ENCODE measurements at places on chromosomes 2 and 18.

GRCh38 chr2:230942371-230942770 is 17.3 kb upstream of the GPR55 start:
- no peak for DNase-seq

DNA sequence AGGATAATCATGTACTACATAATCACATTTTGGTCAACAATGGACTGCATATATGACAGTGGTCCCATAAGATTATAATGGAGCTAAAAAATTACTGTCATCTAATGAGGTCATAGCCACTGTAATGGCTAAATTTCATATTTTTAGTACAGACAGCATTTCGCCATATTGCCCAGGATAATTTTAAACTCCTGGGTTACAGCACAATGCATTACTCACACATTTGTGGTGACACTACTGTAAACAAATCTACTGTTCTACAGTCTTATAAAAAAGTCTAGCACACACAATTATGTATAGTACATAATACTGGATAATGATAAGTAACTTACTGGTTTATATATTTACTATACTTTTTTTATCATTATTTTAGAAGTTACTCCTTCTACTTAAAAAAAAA is 12.8 kb downstream of the EIF2AK2 start:
- no peak for DNase-seq

GRCh38 chr18:6414118-6414722 is 491 bp downstream of the L3MBTL4 start:
- no peak for DNase-seq

GRCh38 chr2:58046335-58046584 is 346 bp upstream of the VRK2 start:
- no peak for DNase-seq

DNA sequence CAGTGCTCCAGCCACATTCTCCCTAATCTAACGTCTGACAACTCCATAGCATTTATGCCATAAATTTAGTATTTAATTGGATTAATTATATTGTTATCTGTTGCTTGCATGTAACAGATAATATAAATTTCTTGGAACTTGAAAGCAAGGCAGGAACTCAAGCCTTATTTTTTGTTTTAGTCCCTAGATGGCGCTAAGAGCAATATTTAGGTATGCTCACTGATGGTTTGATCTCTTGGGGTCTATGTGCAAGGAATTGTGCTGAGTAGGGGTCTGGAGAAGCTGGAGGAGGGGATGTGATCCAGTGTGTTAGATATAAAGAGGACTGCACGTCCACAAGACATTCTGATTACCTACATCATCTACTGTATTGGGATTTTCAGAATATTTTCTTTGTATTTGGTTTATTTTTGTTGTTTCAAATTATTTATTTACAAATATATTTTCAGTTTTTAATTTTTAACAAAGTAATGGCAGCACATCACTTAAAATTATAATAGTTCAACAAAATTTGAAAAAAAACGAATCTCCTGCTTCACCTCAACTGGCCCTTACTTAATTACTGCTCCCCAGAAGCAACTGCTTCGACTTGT is 32.8 kb downstream of the KATNAL2 start:
- peak; percentile 16 for DNase-seq

GRCh38 chr18:22063672-22064071 is 105.7 kb upstream of the GATA6 start:
- DNase-seq = no peak

GRCh38 chr2:231379266-231380215 is 16.0 kb upstream of the B3GNT7 start:
- DNase-seq = no peak

DNA sequence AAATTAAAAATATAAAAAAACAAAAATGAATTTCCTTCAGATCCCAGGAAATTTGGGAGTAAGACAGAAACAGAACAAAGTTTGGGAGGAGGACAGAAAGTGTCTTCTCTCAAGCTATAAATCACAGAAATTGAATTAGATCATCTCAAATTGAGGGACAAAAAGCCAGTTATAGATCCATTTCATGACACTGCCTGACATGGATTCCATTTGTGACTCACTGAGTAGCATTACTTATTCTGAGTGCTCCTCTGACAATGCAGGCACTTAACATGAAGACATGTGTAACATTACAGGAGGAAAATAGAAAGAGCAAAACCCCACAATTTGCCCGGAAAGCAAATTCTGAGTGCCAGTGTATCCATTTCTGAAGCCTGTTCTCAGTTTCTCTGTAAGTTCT is 63.9 kb upstream of the CREB1 start:
- DNase-seq = no peak

DNA sequence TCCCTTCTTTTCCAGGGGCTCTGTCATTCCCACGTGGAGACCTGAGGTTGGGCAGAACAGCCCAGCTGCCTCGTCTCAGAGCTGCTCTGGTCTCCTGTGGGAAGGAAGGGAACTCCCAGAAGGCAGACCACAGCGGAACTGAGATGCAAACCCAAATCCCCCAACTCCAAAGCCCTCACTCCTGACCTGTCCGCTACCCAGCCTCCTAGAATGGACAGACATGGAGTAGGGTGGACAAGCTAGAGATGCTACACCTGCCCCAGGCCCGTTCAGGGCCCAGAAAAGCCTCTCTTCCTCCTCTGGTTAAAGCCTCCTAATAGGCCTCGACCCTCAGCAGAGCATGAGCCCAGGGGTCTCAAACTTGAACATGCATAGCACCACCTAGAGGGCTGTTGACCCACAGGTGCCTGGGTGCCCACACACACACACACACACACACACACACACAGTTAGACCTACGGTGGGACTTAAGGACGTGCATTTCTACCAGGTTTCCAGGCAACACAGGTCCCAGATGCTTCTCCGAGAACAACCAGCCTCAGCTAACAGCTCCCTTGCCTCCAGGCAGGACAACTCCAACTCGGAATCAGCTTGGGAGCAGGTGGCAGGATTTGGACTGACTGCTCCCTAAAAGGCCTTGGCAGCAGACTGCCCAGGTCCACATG is 93.5 kb downstream of the TNS1 start:
- no peak for DNase-seq

DNA sequence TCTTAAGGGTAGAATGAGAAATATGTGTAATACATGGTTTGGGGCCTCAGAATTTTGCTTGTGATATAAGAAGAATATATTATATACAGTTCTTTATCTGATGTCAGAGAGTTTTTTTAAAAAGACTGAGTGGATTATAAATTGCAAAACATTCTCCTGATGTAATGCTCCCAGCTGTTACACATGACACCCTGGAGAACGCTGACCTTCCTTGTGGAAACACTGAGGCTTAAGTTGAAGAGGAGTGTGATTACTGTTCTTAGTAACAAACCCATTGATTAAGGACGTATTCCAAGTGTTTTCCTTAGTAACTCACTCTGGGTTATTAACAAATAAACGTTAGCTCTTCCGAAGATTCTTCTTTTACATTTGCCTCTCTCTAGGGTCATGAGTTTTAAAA is 1069.3 kb upstream of the CNTNAP5 start:
- DNase-seq = no peak

DNA sequence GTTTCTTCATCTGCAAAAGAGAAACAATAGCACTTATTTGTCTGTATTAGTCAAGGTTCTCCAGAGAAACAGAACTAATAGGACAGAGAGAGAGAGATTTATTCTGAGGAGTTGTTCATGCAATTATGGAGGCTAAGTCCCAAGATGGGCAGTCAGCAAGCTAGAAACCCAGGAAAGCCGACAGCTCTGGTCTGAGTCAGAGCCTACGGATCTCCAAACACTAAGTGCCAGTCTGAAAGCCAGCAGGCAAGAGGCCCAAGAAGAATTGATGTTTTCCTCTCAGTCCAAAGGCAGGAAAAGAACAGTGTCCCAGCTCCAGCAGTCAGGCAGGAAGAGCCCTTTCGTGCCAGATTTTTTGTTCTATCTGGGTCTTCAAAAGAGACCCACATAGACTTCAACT is 36.5 kb upstream of the SLC66A3 start:
- no peak for DNase-seq

DNA sequence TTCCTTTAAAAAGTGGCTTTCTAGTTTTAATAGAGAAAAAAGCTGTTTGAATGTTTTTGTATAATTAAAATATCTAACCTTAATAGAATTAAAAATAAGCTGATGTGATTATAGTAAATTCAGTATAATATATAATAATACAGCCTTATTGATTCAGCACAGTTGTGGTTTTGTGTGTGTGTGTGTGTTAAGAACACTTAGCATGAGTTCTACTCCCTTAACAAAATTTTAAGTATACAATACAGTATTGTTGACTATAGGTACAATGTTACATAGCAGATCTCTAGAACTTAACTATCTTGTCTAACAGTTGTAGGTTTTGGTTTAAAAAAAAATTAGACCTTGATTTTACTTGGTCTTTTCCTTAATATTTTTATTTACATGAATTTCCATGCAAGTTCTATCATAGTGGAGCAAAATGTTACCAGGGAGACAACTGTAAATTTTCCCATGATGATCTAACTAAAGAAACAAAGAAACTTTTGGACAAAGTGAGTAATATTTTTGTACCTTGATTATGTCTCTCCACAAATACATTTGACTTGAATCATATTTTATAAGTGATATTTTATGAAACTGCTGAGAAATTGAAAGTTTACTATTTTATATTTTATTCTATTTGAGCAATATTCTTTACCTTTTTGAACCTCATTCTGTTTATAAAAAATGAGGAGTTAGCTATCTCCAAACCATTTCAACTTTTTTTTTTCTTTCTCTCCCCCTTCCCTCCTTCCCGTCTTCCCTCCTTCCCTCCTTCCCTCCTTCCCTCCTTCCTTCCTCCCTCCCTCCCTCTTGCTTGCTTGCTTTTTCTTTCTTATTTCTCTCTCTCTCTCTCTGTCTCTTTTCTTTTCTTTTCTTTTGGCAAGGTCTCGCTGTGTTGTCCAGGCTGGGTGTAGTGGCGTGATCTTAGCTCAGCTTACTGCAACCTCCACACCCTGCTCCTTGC is 46.3 kb downstream of the ZC3H6 start:
- no peak for DNase-seq

GRCh38 chr2:2896643-2897042 is 481.0 kb downstream of the EIPR1 start:
- no peak for DNase-seq

DNA sequence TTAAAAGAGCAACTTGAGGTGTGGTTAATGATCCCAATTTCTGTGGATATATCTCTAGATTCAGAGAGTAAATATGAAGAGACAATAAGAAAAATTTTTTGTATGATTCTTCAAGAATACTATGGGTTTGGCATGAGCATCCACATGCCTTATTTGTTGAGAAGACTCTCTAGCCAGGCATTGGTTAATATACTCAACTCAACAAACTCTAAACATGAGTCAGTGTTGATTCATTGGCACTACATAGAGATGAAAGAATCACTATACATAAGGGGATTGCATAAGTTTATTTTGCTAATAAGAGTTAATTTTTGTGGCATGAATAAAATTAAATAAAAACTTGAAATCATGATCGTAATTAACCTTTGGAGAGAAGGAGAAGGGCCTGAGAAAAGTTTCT is 930.2 kb upstream of the LRRTM1 start:
- DNase-seq = no peak

GRCh38 chr2:1567556-1568344 is 154.5 kb downstream of the TPO start:
- no peak for DNase-seq

- DNase-seq = peak; percentile 73
Measured at GRCh38 chr2:212227755-212228154, 310.8 kb downstream of the ERBB4 start.

- DNase-seq = no peak
Measured at GRCh38 chr2:83951378-83951947, 507.6 kb downstream of the SUCLG1 start.

DNA sequence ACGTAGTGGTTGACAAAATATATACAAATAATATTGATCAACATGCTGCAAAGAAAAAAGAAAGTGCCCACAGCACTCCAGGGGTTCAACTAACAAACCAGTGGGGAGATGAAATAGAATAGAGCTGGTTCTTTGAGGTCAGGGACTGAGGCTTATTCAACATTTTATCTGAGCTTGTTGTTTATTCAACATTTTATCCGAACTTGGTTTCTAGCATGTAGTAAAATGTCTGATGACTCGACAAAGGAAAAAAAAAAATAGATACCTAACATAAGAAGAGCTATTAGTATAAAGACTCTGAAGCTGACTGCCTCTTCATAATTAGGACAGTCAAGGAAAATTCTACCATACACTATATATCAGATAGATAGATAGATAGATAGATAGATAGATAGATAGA is 440.9 kb downstream of the NRXN1 start:
- DNase-seq = no peak

DNA sequence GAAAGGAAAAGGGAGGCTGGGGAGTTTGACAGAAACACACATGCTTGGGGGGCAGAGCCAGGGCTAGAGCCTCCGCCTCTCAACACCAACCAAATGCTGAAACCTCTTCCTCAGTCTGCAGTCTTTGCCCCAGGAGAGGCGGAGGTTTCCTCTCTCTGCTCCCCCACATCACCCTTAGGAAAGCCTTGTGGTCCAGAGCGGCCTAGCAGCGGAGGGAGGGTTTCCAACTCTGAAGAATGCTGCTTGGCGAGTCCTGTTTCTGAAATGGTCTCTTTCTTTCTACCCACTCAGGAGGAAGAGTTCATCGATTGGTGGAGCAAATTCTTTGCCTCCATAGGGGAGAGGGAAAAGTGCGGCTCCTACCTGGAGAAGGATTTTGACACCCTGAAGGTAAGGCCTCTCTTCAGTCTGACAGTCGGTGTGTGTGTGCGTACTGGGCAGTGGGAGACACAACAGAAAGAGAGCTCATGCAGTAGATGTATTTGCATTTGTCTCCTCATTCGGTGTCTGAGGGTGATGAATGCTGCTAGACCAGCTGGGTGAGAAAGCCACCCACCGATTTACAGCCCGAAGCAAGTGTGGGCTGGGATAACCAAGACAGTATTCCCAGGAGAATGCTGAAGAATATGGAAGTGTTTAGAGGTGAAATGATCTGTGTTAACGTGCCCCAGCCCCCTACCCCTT is 190.5 kb downstream of the DYSF start:
- DNase-seq = no peak

GRCh38 chr2:150513647-150514046 is 26.2 kb upstream of the RND3 start:
- no peak for DNase-seq

DNA sequence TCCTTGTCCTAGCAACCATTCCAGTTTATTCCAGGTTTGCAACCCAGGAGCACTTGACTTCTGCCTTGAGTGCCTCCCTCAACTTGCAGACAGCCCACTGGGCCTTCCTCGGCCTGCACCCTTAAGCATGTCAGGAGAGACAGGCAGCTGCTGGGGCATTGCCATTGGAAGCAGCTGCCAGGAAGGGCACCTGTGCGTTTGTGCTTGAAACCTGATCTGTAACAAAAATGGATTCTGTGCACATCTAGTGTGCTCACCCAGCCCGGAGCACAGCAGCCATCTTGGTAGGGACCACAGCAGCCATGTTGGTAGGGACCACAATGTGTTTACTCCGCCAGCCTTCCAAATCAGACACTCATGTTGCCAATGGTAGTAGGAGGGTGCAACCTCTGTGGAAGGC is 44.3 kb upstream of the GLI2 start:
- peak; percentile 5 for DNase-seq

- DNase-seq = no peak
Measured at GRCh38 chr18:48638451-48638850, 99.6 kb downstream of the CTIF start.

DNA sequence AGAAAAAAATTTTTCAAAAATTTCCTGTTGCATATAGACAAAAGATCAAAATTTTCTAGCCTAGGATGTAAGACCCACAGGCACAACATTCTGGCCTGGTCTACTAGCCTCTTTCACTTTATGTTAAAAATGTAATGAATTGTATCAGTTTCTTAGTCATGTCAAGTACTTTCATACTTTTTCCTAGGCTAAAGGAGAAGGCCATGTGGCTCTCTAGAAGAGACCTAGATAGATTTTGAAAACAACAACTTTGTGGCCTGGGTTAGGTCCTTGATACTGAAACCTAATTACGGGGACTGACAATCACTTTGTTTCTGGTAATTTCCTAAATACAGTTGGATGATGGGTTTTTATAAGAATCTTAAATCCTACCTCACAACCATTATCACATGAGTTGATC is 74.8 kb upstream of the FSIP2 start:
- no peak for DNase-seq
